KG1 (cell line): ENCODE measurements at places on chromosomes 1 and 21.

GRCh38 chr1:248596615-248597014 is 885 bp downstream of the OR2T10 start:
- no peak for DNase-seq

- no peak for DNase-seq
Measured at GRCh38 chr1:5751833-5752745, 240.1 kb downstream of the NPHP4 start.

DNA sequence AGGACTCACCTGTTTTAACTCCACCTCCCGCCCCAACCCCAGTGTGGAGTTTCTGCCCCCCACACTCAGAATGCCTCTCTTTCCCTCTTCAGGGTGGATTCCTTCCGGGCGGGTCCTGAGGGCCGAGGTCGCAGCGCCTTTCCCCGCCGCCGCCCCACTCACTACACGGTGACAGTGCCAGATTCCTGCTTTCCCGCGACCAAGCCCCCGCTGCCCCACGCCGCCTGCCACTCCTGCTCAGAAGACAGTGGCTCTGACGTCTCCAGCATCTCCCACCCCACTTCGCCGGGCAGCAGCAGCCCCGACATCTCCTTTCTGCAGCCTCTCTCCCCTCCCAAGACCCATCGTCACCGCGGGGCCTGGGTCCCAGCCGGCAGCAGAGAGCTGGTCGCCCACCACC is 16.7 kb downstream of the INAVA start:
- no peak for DNase-seq

- no peak for DNase-seq
Measured at GRCh38 chr1:37793773-37794371, at the start of gene MANEAL. MANEAL (plus strand) TSS chr1:37793847; CDS start chr1:37794183, 336 bp downstream.
